ENCODE measurements at places on chromosomes 5 and 9. TPM values are rescaled to one million over a fixed set of nuclear protein-coding genes. Genes with fewer than 3 reads are reported as not detected.

DNA sequence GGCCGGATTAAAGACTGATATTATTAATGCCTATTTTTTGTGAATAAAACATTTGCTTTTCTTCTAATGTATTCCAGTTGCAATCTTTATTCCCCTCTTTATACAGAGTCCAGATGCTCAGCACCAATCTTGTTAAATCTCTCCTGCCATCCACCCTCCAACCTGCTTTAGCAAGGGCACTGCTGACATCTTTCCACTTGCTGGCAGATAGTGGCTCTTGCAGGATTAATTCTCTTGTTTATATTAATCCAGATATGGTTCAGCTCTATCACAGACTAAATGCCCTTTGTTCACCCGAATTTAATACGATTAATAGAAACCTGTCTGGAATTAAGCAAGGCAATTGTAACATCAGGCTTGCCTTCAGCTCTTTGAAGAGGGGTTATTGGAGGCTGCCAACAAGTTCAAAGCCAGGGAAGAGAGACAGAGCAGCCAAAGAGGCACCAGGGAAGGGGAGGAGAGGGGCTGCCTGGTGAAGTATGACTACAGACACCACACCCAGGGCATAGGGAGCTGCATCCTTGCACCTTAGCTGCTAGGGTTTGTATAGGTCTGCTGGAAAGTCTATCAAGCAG, 236.2 kb downstream of the SAXO1 start:
- H3K36me3 ChIP-seq, result peaks cover 28% of the 10 kb centered on the region
- no peak for DNase-seq
- peaks cover 2% of the 10 kb centered on the region for H3K27me3 ChIP-seq
- no peak overlapping the region for H3K4me3 ChIP-seq
- peaks cover 45% of the 10 kb centered on the region for H3K4me1 ChIP-seq

DNA sequence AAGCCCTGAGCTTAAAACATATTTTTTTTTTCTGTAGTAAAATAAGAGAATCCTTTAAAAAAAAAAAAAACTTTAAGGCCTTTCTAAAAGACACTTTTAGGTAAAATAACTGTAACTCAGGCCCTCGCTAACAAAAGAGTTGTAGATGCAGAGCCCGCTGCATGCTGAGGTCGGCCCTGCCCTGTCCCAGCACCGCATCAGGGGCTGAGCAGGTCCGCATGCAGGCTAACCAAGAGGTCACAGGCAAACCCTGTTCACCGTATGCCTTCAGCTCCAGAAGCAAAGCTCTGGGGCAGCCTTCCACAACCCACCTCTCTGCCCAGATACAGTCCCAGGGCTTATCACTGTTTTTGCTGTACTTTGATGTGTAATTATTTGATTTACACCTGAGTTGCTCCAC, 216.1 kb downstream of the GNA14 start:
- H3K4me3 ChIP-seq, result no peak overlapping the region
- H3K27ac ChIP-seq, result no peak overlapping the region
- H3K27me3 ChIP-seq, result no peaks in the 10 kb centered on the region
- peaks cover 16% of the 10 kb centered on the region for H3K4me1 ChIP-seq
- DNase-seq, result no peak

DNA sequence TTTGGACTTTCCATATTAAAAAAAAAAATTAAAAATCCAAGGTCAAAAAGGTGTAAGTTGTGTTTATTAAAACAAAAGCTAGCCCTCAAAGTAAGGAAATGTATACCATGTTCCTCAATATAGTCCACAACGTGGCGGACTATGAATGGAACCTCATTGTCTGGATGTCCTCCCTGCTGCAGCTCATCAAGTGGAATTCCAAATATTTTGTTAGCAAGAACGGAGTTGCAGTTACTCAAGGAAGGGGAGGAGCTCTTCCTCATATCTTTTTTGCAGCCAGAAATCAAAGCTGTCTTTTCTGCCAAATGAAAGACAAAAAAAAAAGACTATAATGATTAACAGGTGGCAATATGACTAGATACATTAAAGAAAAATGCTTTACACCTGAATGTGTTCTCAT, 14.0 kb downstream of the FAM13B start:
- no peaks in the 10 kb centered on the region for H3K27me3 ChIP-seq
- peaks cover 28% of the 10 kb centered on the region for H3K4me1 ChIP-seq
- H3K4me3 ChIP-seq, result no peak overlapping the region

DNA sequence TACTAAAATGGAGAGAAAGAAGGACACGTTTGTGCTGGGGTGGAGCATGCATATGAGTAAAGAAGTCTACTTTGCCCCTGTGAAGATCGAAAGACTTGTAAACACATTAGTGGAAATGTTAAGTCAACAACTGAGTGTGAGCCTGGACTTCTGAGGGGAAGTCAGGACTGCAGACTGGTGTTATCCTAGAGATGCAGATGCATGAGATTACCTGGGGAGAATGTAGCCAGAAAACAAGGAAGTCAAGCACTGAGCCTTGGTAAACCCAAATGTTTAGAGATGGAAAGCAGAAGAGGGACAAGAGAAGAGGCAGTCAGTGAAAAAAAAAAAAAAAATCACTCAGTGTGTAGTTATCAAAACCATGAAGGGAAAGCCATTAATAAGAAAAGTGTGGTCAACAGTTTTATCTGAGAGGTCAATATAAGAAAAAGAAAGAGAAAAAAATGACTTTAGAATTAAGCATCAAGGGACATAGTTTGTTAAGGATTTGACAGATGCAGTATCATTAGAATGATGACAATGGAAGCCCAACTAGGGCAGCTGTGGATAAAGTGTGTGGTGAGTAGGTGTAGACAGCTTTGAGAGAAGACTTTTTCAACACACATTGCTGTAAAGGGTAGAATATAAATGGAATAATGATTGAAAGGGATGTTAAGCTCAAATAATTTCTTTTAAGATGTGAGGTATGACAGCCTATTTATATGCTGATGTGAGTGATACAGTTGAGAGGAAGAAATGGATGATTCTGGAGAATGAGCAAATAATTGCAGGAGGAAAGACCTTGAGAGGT, 22.2 kb downstream of the JAKMIP2 start:
- H3K36me3 ChIP-seq, result no peaks in the 10 kb centered on the region
- no peaks in the 10 kb centered on the region for H3K4me1 ChIP-seq
- H3K27ac ChIP-seq, result no peak overlapping the region
- no peaks in the 10 kb centered on the region for H3K27me3 ChIP-seq
- DNase-seq, result no peak
- no peak overlapping the region for H3K4me3 ChIP-seq

GRCh38 chr5:38739705-38740045, 106.1 kb upstream of the OSMR start:
- DNase-seq, result no peak
- H3K4me3 ChIP-seq, result no peak overlapping the region

DNA sequence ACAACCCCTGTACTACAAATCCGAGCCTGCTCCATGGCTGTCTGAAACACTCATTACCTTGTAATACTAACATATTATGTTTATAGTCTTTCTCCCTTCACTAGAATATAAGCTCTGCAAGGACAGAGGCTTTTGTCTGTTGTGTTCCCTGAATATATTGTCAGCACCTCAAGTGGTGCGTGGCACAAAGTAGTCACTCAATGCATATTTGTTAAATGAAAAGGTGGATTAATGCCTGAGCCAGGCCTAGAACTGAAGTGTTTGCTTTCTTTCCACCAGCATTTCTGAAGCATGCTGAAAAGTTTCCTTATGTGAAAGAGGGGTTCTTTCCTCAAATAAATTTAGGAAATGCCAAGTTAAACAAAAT, 36.3 kb downstream of the ELL2 start:
- no peak for DNase-seq
- peaks cover 27% of the 10 kb centered on the region for H3K27me3 ChIP-seq
- H3K4me3 ChIP-seq, result no peak overlapping the region
- peaks cover 83% of the 10 kb centered on the region for H3K36me3 ChIP-seq
- peaks cover 95% of the 10 kb centered on the region for H3K4me1 ChIP-seq
- peak overlapping the region; percentile 43 for H3K27ac ChIP-seq

- H3K4me3 ChIP-seq, result no peak overlapping the region
- DNase-seq, result no peak
These were observed 1.4 kb downstream of the CMYA5 start for GRCh38 chr5:79691007-79691406.

DNA sequence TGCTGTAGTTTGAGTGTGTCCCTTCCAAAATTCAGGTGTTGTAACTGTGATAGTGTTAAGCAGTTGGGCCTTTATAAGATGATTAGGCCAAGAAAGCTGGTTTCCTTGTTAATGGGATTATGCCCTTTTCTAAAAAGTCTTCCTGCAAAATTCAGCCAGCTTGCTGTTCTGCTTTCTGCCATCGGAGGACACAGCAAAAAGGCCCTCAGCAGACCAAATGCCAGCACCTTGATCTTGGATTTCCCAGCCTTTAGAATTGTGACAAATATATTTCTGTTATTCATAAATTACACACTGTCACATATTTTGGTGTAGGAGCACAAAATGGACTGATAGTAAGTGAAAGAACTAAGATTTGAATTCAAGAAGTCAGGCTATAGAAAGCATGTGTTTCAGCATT, 203.2 kb downstream of the IZUMO3 start:
- H3K27me3 ChIP-seq, result no peaks in the 10 kb centered on the region
- no peak overlapping the region for H3K27ac ChIP-seq
- no peaks in the 10 kb centered on the region for H3K4me1 ChIP-seq
- no peak overlapping the region for H3K4me3 ChIP-seq
- no peak for DNase-seq

DNA sequence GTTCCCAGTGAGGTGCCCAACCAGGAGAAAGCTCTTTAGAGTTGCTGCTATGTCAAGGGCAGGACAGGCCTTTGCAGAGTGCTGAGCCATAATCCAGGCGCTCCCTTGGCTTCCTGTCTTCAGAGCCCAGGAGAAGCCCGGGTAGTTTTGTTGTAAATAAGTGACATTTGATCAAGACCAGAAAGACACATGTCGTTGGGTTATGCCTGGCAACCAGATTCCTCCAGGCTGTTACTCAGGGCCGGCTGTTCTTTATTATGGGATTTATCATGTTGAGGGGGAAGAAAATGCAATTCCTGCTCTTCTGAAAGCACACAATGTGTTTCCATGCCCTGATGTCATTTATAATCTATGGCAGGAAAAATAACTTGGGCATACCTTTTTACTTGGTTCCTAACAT, 39.3 kb upstream of the SEMA4D start:
- DNase-seq, result no peak
- H3K27me3 ChIP-seq, result peaks cover 3% of the 10 kb centered on the region
- H3K36me3 ChIP-seq, result no peaks in the 10 kb centered on the region
- H3K4me3 ChIP-seq, result no peak overlapping the region

- H3K4me1 ChIP-seq, result no peaks in the 10 kb centered on the region
- H3K27ac ChIP-seq, result no peak overlapping the region
- no peak overlapping the region for H3K4me3 ChIP-seq
- peaks cover 4% of the 10 kb centered on the region for H3K36me3 ChIP-seq
These were observed 172.3 kb downstream of the CACNA1B start for GRCh38 chr9:138049779-138050471.

- H3K27ac ChIP-seq, result no peak overlapping the region
- DNase-seq, result peak; percentile 55
- H3K27me3 ChIP-seq, result no peaks in the 10 kb centered on the region
- H3K4me3 ChIP-seq, result no peak overlapping the region
- H3K4me1 ChIP-seq, result no peaks in the 10 kb centered on the region
- H3K36me3 ChIP-seq, result peaks cover 8% of the 10 kb centered on the region
These were observed 17.3 kb upstream of the ODF2 start for GRCh38 chr9:128438343-128439109.

GRCh38 chr5:19193631-19194030, 794.4 kb downstream of the CDH18 start:
- no peak overlapping the region for H3K4me3 ChIP-seq
- no peaks in the 10 kb centered on the region for H3K4me1 ChIP-seq
- no peaks in the 10 kb centered on the region for H3K27me3 ChIP-seq
- no peak overlapping the region for H3K27ac ChIP-seq
- DNase-seq, result no peak
- H3K36me3 ChIP-seq, result no peaks in the 10 kb centered on the region

DNA sequence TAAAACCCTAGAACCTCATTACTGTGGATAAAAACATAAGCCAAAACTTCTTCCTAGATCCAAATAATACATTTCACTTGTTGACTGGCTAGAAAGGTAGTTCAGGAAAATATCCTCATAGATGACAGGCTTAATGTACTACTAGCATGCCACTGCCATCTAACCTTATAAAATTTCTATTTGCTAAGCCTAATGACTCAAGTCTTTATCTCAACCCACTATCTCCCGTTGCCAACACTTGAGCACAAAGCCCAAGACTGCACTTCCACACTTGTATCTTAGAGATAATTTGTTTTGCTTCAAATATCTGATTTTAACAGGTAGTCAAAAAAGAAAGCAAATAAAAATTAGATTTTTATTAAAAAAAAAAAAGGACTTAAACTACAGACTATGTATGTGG, 42.7 kb downstream of the FBXL17 start:
- no peaks in the 10 kb centered on the region for H3K36me3 ChIP-seq
- peaks cover 8% of the 10 kb centered on the region for H3K4me1 ChIP-seq
- H3K4me3 ChIP-seq, result no peak overlapping the region
- H3K27ac ChIP-seq, result no peak overlapping the region

DNA sequence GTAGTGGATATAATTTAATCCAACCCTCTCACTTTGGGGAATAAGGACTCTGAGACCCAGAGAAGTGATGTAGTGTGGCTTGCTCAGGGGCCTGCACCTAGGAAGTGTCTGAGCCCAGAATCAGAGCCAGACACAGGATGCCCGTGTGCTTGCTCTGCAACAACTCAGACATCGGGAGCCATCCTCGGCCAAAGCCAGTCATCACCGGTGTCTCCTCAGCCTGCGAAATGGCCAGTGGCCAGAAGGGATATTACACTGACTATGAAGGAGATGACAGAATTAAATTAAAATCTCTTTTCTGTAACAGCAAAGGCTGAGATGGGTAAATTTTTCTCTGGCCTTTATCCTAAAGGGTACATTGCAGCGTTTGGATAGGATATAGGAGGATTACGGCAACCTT, 102.9 kb downstream of the MARCHF11 start:
- no peaks in the 10 kb centered on the region for H3K27me3 ChIP-seq
- H3K4me1 ChIP-seq, result no peaks in the 10 kb centered on the region
- no peaks in the 10 kb centered on the region for H3K36me3 ChIP-seq
- H3K4me3 ChIP-seq, result no peak overlapping the region
- no peak for DNase-seq
- H3K27ac ChIP-seq, result no peak overlapping the region

DNA sequence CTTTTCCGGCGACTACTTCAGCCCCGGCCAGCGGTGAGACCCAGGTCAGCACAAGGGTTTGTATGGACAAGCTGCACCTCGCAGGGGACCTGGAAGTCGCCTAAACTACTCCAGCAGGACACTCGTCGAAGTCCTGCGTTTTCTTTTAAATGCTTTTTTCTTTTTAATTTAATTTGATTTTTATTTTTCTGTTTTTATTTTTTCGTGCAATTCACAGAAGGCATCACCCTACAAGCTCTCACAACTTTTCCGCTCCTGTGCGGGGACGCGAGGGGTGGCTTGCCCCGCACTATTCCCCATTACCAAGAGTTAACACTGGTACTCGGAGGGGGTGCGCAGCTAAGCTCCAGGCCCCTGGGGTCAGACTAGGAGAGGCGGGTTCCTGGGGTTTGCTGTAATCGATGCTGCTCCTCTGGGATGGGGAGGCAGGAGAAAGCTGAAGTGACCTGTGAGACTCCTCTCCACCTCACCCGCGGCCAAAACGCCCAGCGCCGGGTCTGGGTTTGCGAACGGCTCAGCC, 1.3 kb downstream of the EDIL3 start:
- DNase-seq, result no peak
- no peaks in the 10 kb centered on the region for H3K36me3 ChIP-seq
- H3K4me1 ChIP-seq, result peaks cover 13% of the 10 kb centered on the region
- peak overlapping the region; percentile 61 for H3K27ac ChIP-seq
- peaks cover 3% of the 10 kb centered on the region for H3K27me3 ChIP-seq

Gene SOHLH1
- total RNA-seq, result not detected

Gene PCDHB8
- total RNA-seq, result 0.88 TPM

Gene SAPCD2
- 7.5 TPM for total RNA-seq

Gene CATSPER3
- total RNA-seq, result 0.24 TPM

Gene GCNT4
- 5.1 TPM for total RNA-seq

Data from HFFc6 (cell line).